ENCODE measurements at places on chromosomes 1 and 21.

DNA sequence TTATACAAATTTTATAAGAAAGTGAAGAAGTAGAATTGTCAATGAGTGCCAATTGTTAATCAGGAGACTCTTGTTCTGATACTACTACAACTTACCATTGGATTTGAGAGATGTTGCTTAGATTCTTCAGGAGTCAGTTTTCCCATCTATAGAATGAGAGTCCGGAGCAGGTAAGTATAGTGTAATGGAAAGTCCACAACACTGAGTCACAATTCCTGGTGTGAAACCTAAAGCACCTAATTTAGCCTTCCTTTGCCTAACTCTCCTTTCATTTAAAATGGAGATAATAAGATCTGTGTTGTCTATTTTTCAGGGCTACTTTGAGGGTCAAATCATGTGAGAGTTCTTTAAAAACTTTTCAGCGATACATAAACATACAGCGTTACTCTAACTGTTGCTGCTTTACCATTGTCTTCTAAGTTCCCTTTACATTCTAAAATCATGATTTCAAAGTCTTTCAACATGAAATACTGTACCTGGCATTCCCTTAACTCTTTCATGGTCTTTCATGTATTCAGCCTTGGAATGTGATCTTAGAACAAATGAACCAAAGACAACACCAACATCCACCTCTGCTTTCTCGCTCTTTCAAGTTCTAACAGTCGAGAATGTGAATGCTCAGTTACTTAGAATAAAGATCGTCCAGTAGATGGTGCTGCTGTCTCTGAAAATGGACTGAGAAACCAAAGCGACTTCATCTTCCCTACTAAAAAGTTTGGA is 90.9 kb downstream of the SLC30A10 start:
- no peak for DNase-seq

- DNase-seq, result no peak
These were observed 606.1 kb upstream of the USP24 start for GRCh38 chr1:55821234-55821633.

DNA sequence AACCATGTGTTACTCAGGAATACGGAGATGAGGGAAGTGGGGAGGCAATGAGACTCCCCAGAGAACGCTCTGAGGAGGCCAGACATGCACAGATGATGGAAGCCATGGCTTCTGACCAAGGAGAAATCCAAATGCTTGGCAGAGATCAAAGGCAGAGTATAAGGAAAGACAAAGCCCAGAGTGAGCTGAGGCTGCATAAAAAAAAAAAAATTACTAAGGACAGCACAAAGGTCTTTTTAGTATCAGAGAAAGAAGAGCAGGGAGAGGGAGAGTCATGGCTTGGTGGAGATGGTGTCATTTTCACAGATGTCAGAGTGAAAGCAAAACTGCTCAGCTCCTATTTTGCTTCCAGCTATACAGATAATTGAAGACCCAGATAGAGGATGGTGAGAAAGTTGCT is 8.1 kb upstream of the NCF2 start:
- DNase-seq, result no peak

- no peak for DNase-seq
These were observed 19.5 kb upstream of the ARHGEF10L start for GRCh38 chr1:17520041-17520440.

DNA sequence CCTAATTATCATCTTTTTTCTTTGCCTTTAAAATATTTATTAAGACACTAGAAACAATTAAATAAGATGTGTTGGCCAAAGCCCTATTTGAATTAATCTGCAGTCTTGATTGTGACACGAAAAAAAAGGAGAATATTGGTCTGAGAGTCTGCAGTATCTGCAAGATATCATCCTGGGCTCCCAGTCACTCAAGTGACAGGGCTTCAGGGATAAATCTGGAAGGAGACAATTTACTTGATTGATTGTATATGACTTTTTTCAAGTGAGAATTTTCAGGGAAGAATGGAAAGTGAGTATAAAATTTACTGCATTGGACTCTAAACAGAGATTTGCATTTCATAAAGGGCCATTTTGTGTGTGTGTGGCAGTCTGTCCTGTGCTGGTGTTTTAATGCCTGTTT is 233.7 kb downstream of the PAPPA2 start:
- DNase-seq, result no peak

DNA sequence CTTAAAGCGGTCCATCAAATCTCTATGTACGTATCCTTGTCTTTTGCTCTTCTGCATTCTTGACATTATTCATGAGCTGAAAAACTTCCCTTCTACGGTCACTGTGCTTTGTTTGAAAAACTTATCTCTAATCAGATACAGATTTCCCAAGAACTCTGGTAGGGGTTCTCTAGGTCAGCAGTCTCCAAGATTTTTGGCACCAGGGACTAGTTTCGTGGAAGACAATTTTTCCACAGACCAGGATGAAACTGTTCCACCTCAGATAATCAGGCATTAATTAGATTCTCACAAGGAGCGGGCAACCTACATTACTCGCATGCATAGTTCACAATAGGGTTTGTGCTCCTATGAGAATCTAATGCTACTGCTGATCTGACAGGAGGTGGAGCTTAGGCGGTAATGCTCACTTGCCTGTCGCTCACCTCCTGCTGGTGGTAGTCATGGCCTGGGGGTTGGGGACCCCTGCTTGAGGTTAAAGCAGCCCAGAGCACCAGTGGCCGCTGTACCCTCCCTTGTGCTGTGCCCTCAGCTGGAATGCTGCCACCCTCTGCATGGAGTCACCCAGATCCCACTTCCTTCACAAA is 30.8 kb downstream of the AK2 start:
- DNase-seq, result no peak

Data from stimulated activated CD8-positive, alpha-beta memory T cell treated with anti-CD3 and anti-CD28 coated beads, Interleukin-7, amount 100 ng/mL, for 24 hours (primary cell).